Hepatocyte (in vitro differentiated cells): ENCODE measurements at places on chromosomes 2 and 18. TPM values are rescaled to one million over a fixed set of nuclear protein-coding genes. Genes with fewer than 3 reads are reported as not detected.

DNA sequence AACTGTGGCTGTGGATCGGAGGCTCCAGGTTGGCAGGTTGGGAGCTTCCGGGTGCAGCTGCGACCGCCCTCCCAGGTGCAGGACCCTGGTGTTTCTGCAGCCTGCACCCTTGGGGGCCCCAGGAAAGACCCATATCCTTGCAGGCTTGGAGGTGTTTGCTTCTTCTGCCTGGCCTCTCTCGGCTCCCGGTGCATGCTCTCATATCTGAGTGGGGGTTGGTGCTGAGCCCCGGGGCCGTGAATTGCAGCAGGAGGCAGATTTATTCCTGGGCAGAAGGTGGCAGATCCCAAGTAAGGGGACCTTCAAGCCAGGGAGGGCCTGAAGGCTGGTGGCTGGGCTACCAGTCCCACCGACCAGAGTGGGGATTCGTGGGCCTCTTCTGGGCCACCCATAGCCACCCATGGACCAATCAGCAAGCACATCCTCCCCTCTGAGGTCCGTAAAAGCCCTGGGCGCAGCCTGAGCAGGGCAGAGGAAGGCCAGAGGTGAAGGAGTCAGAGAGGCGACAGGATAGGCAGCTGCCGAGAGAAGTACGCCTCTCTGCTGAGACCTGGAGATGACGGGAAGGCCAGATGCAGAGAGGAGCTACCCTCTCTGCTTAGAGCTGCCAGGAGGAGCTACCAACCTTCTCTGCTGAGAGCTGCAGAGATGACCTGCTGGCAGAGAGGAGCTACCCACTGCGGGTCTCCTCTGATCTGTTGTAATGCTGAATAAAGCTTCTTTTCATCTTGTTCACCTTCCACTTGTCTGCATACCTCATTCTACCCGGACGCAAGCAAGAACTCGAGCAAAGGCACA lies 1279.0 kb upstream of the LRRTM1 start:
- no peak overlapping the region for H3K4me3 ChIP-seq
- no peak for DNase-seq
- H3K4me1 ChIP-seq: no peaks in the 10 kb centered on the region
- H3K27me3 ChIP-seq: no peaks in the 10 kb centered on the region

- no peak for DNase-seq
- H3K27ac ChIP-seq: no peak overlapping the region
- H3K27me3 ChIP-seq: no peaks in the 10 kb centered on the region
- no peaks in the 10 kb centered on the region for H3K36me3 ChIP-seq
- H3K4me1 ChIP-seq: no peaks in the 10 kb centered on the region
Observed at GRCh38 chr2:241443486-241444223, 64.7 kb downstream of the STK25 start.

GRCh38 chr18:32289483-32290075 lies 99.7 kb downstream of the MEP1B start:
- peak; percentile 80 for DNase-seq
- no peak overlapping the region for H3K4me3 ChIP-seq
- no peaks in the 10 kb centered on the region for H3K36me3 ChIP-seq
- no peaks in the 10 kb centered on the region for H3K27me3 ChIP-seq
- H3K4me1 ChIP-seq: no peaks in the 10 kb centered on the region

GRCh38 chr2:37615804-37616676 lies 55.4 kb downstream of the CDC42EP3 start:
- no peak for DNase-seq
- H3K4me3 ChIP-seq: no peak overlapping the region
- H3K27me3 ChIP-seq: no peaks in the 10 kb centered on the region
- peak overlapping the region; percentile 10 for H3K27ac ChIP-seq
- no peaks in the 10 kb centered on the region for H3K36me3 ChIP-seq
- peaks cover 24% of the 10 kb centered on the region for H3K4me1 ChIP-seq

DNA sequence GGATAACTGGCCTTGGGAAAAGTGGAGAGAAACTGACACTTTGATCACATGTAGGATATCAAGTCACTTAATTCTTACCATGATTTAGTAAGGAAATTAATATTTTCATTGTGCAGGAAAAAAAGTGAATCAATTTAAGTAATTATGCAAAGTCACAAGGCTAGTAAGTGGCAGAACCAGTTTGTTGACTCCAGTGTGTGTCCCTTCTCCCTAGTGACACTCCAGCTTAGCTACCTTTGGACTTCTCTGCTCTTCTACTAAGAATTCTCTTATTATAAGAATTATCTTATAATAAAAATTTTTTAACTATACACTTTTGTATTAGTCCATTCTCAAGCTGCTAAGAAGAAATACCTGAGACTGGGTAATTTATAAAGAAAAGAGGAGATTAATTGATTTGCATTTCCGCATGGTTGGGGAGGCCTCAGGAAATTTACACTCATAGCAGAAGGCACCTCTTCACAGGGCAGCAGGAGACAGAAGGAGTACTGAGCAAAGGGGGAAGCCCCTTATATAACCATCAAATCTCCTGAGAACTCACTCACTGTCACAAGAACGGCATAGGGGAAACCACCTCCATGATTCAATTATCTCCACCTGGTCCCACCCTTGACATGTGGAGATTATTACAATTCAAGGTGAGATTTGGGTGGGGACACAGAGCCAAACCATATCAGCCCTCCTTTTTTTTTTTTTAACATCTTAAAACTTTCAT lies 13.6 kb downstream of the COL4A4 start:
- no peak for DNase-seq
- H3K4me3 ChIP-seq: no peak overlapping the region
- no peaks in the 10 kb centered on the region for H3K27me3 ChIP-seq
- no peak overlapping the region for H3K27ac ChIP-seq

GRCh38 chr18:39796393-39796792 lies 2158.6 kb upstream of the PIK3C3 start:
- no peaks in the 10 kb centered on the region for H3K36me3 ChIP-seq
- H3K4me3 ChIP-seq: no peak overlapping the region
- peak; percentile 46 for DNase-seq

DNA sequence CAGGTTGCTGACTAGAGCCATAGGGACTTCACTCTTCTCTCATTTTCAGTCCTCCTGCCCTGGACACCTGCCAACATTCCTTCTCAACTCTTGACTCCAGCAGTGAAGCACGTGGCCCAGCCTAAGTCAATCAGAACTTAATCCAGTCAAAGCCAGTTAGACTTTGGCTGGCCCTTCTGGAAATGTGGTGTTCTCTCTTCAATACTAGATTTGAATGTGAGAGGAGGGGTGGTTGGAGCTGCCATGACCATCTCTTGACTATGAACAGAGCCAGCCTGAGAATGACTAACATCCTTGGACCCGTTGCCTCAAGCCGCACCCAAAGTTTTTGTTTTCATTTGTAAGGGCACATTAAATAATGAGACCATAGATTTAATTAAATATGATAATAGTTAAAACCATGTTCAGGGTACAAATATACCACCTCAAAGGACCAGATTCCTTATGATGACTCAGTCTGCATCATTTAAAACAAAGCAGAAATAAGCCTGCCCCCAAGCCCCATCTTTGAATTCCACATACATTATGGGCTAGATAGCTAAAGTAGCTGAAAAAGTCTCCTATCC lies 49.7 kb upstream of the RASGRP3 start:
- H3K36me3 ChIP-seq: no peaks in the 10 kb centered on the region
- no peak overlapping the region for H3K4me3 ChIP-seq
- H3K27ac ChIP-seq: no peak overlapping the region
- H3K4me1 ChIP-seq: no peaks in the 10 kb centered on the region

- no peak overlapping the region for H3K27ac ChIP-seq
- H3K4me1 ChIP-seq: no peaks in the 10 kb centered on the region
- H3K4me3 ChIP-seq: no peak overlapping the region
- no peak for DNase-seq
Observed at GRCh38 chr2:237754182-237754581, 44.4 kb upstream of the RBM44 start.

DNA sequence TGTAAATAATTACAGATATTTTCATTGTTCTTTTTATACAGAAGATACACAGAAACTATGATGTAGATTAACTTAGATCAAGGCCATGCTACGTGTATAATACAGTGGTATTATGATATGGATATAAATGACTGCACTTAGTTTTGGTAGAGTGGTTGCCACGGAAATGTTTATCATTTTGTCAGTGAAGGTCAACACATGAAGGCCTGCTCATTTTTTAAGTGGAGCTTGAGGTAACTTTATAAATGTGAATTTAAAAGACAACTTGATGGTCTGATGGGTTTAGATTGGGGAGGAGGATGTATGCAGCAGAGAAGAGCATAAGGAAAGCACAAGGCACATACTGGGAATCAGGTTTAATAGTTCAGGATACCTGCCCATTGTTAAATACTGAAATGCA lies 14.4 kb upstream of the BBS5 start:
- H3K27me3 ChIP-seq: no peaks in the 10 kb centered on the region
- no peaks in the 10 kb centered on the region for H3K36me3 ChIP-seq
- H3K4me1 ChIP-seq: no peaks in the 10 kb centered on the region
- H3K4me3 ChIP-seq: no peak overlapping the region

GRCh38 chr18:63783394-63783793 lies 8.2 kb downstream of the SERPINB7 start:
- H3K4me1 ChIP-seq: no peaks in the 10 kb centered on the region
- H3K27me3 ChIP-seq: no peaks in the 10 kb centered on the region
- no peaks in the 10 kb centered on the region for H3K36me3 ChIP-seq
- DNase-seq: no peak
- no peak overlapping the region for H3K4me3 ChIP-seq

DNA sequence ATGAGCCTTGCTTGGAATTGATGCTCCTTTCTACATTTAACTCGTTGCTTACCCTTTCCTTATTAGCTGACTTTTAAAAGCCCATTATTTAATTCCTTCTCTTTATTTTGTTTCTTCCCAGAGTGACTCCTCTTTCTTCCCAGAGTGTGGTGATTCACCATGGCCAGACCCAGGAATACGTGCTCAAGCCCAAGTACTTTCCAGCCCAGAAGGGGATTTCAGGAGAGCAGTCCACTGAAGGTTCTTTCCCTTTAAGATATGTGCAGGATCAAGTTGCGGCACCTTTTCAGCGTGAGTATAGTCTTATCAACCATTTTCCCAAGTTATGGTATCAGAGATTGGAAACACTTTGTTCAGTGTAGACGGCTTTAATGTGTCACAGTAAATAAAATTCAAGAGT lies 163.7 kb downstream of the LTBP1 start:
- no peaks in the 10 kb centered on the region for H3K27me3 ChIP-seq
- H3K27ac ChIP-seq: peak overlapping the region; percentile 19
- no peak overlapping the region for H3K4me3 ChIP-seq

DNA sequence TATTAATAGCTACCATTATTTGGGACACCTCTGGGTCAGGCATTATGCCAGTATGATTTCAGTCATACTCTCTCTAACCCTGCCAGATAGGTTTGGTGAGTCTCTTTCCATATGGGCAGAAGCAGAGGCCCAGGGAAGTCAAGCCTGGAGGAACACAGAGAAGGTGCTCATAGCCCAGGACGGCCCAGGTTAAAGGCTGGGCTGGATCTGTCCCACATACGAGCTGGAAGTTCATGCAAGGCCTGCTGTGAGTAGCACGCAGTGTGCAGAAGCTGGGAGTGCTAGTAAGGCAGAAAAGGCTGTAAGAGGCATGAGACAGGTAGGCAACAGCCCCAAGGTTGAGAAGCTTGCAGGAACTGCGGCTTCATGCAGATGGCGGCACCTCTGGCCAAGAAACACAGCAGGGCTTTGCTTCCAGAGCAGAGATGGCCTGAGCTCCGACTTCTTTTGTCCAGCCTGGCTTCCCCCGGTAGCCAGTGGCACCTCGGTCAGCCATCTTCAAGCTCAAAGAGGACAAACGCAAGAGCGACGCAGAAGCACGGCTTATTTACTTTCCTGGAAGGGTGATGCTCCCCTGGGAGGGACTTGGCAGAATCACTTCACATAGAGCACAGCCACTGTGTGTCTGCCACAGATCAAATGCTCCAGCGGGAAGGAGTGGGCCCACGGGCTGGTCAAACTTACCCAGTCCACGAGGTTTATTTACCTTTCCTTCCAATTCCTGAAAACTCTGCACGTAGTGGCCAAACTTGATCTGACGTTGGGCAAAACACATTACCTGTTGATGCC lies 58.5 kb upstream of the MAP4K4 start:
- H3K4me1 ChIP-seq: no peaks in the 10 kb centered on the region
- H3K36me3 ChIP-seq: no peaks in the 10 kb centered on the region
- no peak overlapping the region for H3K4me3 ChIP-seq
- no peaks in the 10 kb centered on the region for H3K27me3 ChIP-seq
- DNase-seq: no peak

DNA sequence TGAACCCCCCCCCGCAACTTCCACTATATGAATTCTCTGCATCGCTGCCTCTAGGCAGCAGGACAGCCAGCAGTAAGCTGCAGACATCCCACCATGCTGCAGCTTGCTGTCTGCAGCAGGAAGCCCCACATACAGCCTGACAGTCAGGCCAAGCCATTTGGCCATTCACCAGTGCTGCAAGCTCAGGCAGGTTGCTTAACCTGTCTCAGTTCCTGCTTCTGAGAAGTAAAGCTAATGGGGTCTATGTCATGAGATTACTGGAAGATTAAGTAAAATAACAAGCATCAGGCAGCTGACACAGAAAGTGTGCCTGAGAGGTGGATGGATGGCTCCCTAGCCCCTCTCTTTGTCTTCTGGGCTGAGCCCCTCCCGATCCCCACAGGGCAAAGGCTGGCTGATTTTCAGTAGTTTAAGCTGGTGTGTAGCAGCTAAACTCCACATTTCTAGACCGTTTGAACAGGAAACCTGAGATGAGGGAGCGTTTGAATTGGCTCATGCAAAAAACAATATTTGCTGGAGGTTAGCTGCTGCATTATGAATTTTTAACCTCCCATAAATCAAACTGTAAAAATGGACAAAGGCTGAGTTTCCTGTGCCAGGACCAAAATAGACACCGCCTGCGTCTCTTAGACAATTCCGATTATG lies 193.8 kb upstream of the ARL4C start:
- no peaks in the 10 kb centered on the region for H3K27me3 ChIP-seq
- H3K36me3 ChIP-seq: no peaks in the 10 kb centered on the region
- H3K27ac ChIP-seq: peak overlapping the region; percentile 45
- no peak for DNase-seq

DNA sequence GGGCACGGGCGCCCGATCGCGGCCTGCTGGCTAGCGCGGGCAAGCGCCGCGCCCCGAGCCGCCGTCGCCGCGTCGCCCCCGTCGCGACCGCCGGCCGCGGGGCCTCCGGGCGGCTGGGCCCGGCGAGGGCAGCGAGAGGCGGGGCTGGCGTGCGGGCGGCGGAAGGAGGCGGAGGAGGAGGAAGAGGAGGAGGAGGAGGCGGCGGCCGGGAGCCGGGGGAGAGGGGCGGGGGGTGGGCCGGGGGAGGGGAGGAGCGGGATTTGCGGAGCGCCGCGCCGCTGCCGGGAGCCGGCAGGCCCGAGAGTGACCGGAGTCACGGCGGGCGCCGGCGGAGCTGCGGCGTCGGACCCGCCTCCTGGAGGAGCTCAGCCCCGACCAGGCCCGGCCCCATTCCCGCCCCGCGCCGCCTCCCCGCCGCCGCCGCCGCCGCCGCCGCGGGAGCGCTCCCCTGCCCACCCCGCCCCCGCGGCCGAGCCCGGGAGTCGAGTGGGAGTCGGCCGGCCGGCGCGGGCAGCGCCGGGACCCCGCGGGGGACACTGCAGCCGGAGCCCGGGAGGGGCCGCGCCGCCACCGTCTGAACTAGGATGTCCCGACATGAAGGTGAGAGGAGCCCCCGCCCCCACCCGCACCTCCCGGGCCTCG lies at the start of gene KCMF1:
Gene KCMF1, plus strand, starts transcription at position 294 of the 642 bp plus-strand sequence. Its CDS starts 291 bp downstream, at position 585.
- H3K27me3 ChIP-seq: no peaks in the 10 kb centered on the region

- peak overlapping the region; percentile 63 for H3K27ac ChIP-seq
- DNase-seq: no peak
- peaks cover 38% of the 10 kb centered on the region for H3K4me1 ChIP-seq
- no peaks in the 10 kb centered on the region for H3K27me3 ChIP-seq
- H3K4me3 ChIP-seq: no peak overlapping the region
Observed at GRCh38 chr2:43420389-43420801, 175.4 kb downstream of the THADA start.

Gene WDFY1
- 40.4 and 45.6 TPM in 2 replicates for polyA plus RNA-seq

Gene CGREF1
- polyA plus RNA-seq: 1.8 and 2.2 TPM in 2 replicates

Gene ZNF516
- 18.2 and 22.7 TPM in 2 replicates for polyA plus RNA-seq

Gene GAREM2
- 5.1 and 9.1 TPM in 2 replicates for polyA plus RNA-seq

Gene SMAD7
- polyA plus RNA-seq: 61.5 and 65.4 TPM in 2 replicates
